ENCODE measurements at places on chromosomes 2 and 18. TPM values are rescaled to one million over a fixed set of nuclear protein-coding genes. Genes with fewer than 3 reads are reported as not detected.

DNA sequence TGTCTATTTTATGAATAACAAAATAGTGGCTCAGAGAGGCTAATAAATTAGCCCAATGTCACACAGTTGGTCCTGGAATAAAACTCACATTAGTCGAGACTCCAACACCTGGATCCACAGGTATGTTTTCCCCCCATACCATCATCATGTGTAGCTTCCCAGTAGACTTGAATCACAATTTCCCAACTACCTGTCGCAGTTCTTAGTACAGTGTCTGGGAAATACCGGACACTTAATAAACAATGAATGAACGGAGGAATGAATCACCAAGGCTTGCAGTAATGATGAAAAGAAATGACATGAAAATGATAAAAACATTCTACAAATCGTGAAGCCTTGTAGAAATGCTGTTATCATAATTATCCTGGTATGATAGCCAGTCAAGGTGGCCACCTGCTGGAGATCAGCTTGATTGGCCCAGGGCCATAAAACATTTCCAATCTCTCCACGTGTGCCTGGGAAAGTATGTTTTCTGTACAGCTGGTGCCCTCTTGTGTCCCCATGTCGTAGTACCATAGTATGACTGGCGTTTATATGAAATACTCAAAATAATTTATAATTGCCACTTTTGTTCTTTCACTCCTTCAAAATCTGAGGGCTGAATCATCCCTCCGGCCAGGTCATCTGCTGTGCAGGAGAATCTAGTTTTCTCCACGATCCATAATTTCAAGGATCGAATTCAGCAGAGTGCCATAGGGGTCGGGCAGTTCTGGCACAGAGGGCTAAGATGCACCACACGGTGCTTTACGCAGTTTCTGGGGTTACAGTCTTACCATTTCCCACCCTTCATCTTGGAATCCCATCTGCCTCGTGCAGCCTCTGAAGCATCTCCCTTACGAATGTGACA, 95.4 kb downstream of the LAMA1 start:
- H3K4me3 ChIP-seq = no peak overlapping the region
- H3K36me3 ChIP-seq = no peaks in the 10 kb centered on the region
- H3K27ac ChIP-seq = no peak overlapping the region
- no peaks in the 10 kb centered on the region for H3K4me1 ChIP-seq

- no peaks in the 10 kb centered on the region for H3K36me3 ChIP-seq
- H3K4me1 ChIP-seq = no peaks in the 10 kb centered on the region
- no peaks in the 10 kb centered on the region for H3K27me3 ChIP-seq
- DNase-seq = no peak
- H3K27ac ChIP-seq = no peak overlapping the region
These were observed 472.2 kb upstream of the LINC00305 start for GRCh38 chr18:64620971-64621560.

DNA sequence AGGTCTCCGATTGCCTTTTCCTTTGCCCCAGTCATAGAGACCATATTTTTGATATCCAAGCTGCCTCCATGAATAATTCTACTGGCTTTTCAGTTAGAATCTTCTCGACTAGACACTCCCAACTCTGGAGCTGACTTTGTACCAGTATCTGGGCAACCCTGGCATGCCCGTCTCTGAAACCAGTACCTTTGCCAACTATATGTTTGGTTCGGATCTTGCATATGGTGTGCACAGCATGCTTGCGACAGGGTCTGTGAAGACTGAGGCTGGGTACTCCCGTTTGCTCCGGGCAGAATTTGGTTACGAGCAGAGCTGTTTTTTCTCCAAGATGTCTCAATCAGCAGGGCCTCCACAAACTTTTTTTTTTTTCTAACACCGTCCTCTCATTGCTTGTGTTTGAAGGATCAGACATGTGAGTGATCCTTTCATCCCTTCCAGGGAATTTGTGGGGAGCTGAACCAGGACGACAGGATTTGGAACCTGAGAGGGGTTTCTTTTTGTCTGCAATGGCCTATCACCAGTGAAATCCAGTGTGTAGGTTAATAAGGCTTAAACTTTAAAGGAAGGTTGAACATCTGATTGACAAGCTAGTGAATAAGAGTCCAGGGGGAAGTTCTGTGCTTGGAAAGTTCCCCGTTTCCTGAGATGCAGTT, 322.3 kb downstream of the MYCN start:
- H3K27me3 ChIP-seq = peaks cover 4% of the 10 kb centered on the region
- no peak overlapping the region for H3K4me3 ChIP-seq
- H3K36me3 ChIP-seq = no peaks in the 10 kb centered on the region
- H3K4me1 ChIP-seq = no peaks in the 10 kb centered on the region

DNA sequence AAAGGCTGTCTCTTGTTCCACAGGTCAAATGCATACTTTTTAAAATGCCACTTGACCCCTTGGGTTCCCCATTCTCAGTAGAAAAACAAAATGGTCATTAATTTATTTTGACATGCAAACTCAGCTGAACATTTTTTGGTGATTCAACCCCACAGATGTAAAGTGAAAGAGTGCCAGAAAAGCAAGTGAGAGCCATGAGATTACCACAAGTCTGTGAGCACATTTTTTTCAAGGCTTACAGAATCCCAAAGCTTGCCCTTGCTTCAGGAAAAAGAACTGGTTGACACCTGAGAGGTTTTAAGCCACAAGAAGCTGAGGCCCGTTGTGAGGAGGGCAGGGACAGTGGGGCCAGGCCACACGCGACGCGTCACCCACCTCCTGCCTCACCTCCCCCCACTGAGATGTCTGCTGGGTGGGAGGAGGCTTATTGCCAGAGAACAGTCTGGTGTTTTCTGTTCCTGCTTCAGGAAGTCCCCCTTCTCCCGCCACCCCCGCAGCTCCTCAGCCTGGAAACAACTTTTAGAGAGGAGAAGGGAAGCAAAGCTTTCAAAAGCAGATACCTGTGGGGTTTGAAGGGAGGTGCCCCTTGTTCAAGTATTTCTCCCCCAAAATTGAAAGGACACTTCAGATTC, 70.4 kb upstream of the CYP1B1 start:
- DNase-seq = peak; percentile 49
- H3K4me1 ChIP-seq = peaks cover 85% of the 10 kb centered on the region
- H3K36me3 ChIP-seq = no peaks in the 10 kb centered on the region
- no peak overlapping the region for H3K4me3 ChIP-seq
- peak overlapping the region; percentile 92 for H3K27ac ChIP-seq
- H3K27me3 ChIP-seq = no peaks in the 10 kb centered on the region

- H3K4me3 ChIP-seq = no peak overlapping the region
- DNase-seq = no peak
- H3K36me3 ChIP-seq = no peaks in the 10 kb centered on the region
- H3K27me3 ChIP-seq = peaks cover 22% of the 10 kb centered on the region
- peaks cover 12% of the 10 kb centered on the region for H3K4me1 ChIP-seq
These were observed 4.7 kb downstream of the FMNL2 start for GRCh38 chr2:152339556-152340286.

- H3K27me3 ChIP-seq = no peaks in the 10 kb centered on the region
- no peaks in the 10 kb centered on the region for H3K36me3 ChIP-seq
- peaks cover 77% of the 10 kb centered on the region for H3K4me1 ChIP-seq
- no peak overlapping the region for H3K4me3 ChIP-seq
These were observed 113.0 kb downstream of the RBMS1 start for GRCh38 chr2:160380611-160381010.

The DUSP28 gene
- 17.1 TPM for polyA plus RNA-seq

- no peaks in the 10 kb centered on the region for H3K36me3 ChIP-seq
- DNase-seq = no peak
- no peaks in the 10 kb centered on the region for H3K4me1 ChIP-seq
- H3K4me3 ChIP-seq = no peak overlapping the region
These were observed 277.9 kb upstream of the GULP1 start for GRCh38 chr2:188013767-188014166.

GRCh38 chr2:23145460-23145859, 239.5 kb upstream of the KLHL29 start:
- no peaks in the 10 kb centered on the region for H3K27me3 ChIP-seq
- no peaks in the 10 kb centered on the region for H3K36me3 ChIP-seq
- H3K27ac ChIP-seq = no peak overlapping the region
- DNase-seq = no peak
- H3K4me3 ChIP-seq = no peak overlapping the region
- H3K4me1 ChIP-seq = no peaks in the 10 kb centered on the region

The ZNF236 gene
- 5.0 TPM for polyA plus RNA-seq

DNA sequence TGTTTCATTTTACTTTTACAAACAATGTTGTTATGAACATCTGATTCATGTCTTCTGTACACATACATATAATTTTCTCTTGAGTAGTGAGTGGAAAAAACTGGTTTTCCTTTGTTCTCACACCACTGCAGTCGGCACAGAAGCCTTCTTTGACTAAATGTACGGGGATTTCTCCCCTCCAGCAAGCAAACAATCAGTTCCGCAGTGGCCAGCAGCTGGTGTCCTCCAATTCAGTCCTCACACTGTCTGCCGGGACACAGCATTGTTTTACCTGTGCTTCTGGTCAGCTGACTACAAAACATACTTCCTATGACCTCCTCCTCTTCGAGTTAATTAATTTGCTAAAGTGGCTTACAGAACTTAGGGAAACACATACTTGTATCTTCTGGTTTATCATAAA, 202.8 kb downstream of the WDR7 start:
- DNase-seq = no peak
- H3K4me3 ChIP-seq = no peak overlapping the region
- no peak overlapping the region for H3K27ac ChIP-seq
- H3K27me3 ChIP-seq = no peaks in the 10 kb centered on the region
- H3K36me3 ChIP-seq = no peaks in the 10 kb centered on the region
- peaks cover 9% of the 10 kb centered on the region for H3K4me1 ChIP-seq

DNA sequence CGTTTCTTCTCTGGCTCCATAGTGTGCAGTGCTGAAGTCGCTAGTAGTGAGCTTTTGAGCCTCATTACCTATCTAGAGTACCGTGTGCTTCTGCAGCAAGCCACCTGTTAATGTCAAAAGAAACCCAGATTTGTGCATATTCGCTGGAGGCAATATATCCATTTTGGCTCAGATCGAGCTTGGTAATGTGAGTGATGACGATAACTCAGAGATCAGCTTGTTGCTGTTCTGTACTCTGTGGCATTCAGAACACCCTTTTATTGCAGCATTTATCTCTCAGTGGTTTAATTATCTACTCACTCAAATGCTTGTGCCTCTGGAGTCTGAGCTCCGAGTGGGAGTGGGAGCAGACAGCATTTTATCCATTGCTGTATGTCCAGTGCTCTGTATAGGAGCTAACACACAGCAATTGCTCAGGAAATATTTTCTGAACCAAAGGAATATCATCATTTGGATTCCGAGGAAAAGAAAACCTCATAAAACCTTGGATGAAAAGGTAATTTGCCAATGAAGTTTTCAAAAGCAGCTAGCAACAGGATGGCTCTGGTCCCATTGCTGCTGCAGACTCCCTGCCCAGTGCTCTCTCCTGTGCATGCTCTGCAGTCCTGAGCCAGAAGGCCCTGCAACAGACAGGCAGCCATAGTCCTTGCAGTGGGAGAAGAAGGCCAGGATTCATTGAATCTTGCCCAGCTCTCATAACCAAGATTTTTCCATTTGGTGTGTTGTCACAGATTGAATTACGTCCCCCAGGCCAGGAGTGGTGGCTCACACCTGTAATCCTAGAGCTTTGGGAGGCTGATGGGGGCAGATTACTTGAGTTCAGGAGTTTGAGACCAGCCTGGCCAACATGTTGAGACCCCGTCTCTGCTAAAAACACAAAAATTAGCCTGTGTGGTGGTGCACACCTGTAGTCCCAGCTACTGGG, 183.8 kb downstream of the MYCN start:
- H3K4me1 ChIP-seq = no peaks in the 10 kb centered on the region
- DNase-seq = no peak
- no peaks in the 10 kb centered on the region for H3K27me3 ChIP-seq
- no peak overlapping the region for H3K4me3 ChIP-seq

- H3K27ac ChIP-seq = no peak overlapping the region
- H3K4me3 ChIP-seq = no peak overlapping the region
- no peaks in the 10 kb centered on the region for H3K36me3 ChIP-seq
- no peak for DNase-seq
- H3K4me1 ChIP-seq = no peaks in the 10 kb centered on the region
These were observed 92.2 kb downstream of the COL6A3 start for GRCh38 chr2:237321746-237322145.

The IMPA2 gene
- 145 TPM for polyA plus RNA-seq

The FEV gene
- not detected for polyA plus RNA-seq

DNA sequence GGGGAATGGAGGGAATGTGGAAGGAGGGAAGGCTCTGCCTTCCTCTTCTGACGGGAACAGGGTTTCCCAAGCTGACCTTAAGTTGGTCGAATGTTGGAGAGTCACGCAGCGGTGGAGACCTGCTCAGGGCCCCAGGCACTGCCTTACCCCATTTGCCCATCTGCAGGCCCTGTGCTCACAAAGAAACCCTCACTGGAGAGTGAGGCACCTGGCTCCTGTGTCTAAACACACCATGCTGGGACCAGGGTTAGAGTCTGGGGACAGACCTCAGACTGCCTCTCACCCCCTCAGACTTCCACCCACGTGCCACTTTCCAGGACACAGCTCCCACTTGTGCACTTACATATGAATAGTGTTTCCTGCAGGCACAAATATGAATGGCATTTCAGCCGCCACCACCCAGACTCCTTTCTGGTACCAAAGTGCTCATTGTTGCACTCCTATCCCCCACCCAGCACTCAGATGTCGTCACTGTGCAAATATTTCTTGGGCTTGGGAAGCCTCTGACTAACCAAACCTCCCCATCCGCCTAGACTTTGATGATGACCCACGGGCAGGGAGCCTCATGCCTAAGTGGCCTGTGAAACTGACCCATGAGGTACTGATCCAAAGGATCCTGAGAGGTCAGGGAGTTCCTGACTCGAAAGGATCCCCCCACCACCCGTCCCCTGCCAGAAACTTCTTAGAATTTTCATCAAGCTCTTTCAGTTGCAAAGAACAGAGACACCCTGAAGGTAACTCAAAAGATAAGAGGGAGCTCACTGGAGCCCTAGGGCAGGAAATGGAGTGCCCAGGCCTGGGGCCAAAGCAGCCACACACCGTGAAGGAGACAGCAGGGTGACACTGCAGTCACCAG, 78.3 kb downstream of the STPG4 start:
- peaks cover 13% of the 10 kb centered on the region for H3K36me3 ChIP-seq
- peak overlapping the region; percentile 100 for H3K27ac ChIP-seq
- no peak overlapping the region for H3K4me3 ChIP-seq

DNA sequence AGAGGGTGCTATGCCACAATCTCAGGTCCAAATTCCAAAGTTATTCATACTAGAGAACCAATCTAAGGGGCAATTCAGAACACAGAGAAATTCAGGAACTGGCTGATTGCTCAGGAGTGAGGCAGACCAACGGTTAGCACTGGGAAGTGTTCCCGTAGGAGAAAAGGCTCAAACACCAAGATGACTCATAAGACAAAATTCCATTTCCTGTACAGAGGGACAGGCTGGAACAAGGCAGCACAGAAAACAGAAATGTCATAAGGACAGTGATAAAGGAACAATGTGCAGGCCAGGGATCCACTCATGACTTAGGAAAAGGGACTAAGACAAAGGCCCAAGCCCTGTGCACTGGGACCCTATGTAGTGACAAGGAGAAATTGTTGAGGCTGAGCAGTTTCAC, 54.2 kb downstream of the PDE1A start:
- no peak overlapping the region for H3K4me3 ChIP-seq
- H3K27ac ChIP-seq = no peak overlapping the region
- no peaks in the 10 kb centered on the region for H3K4me1 ChIP-seq
- no peaks in the 10 kb centered on the region for H3K36me3 ChIP-seq
- DNase-seq = no peak

The HDHD2 gene
- polyA plus RNA-seq = 10.6 TPM

Data from CD14-positive monocyte (primary cell).